LHCN-M2 (cell line): ENCODE measurements at places on chromosomes 16 and 17. TPM values are rescaled to one million over a fixed set of nuclear protein-coding genes. Genes with fewer than 3 reads are reported as not detected.

The DNAI2 gene
- total RNA-seq, result not detected in 2 replicates

The TBC1D3H gene
- not detected in 2 replicates for total RNA-seq

The ZG16B gene
- not detected in 2 replicates for total RNA-seq

DNA sequence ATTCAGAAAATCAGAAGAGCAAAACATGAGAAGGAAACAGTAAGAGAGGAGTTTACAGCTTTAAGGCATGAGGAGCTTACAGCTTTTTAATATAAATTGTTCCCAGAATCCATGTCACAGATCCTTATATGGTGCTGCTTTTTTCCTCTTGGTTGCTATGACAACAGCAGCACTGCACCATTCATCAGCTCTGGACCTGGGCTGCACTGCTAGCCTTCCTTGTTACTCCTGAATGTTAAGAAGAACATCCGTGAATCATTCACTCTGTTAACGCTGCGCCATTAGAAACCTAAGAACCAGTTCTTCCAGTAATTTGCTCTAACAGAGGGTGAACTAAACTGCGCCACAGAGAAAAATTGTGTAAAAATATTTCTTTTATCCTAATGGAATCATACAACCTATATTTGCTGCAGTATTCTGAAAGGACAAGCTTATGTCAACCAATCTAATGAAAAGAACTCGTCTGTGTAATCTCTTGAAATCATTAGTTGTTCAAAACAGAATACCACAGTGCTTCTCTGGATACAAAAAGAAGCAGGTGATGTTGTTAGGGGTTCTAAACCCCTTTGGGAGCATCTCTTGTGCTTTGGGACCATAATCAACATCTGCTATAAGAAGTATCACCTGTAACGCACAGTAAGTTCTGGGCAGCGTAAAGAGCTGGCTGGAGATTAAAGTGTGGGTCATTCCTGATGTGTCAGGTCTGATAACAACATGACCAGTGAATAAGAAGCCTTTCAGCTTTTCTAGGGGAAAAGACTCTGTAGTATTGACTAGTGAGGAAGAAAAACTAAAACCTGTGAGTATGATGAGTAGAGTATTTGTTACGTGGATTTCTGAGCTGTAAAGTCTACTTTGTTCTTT, 151.2 kb downstream of the TANC2 start:
- peak; percentile 42 for DNase-seq

DNA sequence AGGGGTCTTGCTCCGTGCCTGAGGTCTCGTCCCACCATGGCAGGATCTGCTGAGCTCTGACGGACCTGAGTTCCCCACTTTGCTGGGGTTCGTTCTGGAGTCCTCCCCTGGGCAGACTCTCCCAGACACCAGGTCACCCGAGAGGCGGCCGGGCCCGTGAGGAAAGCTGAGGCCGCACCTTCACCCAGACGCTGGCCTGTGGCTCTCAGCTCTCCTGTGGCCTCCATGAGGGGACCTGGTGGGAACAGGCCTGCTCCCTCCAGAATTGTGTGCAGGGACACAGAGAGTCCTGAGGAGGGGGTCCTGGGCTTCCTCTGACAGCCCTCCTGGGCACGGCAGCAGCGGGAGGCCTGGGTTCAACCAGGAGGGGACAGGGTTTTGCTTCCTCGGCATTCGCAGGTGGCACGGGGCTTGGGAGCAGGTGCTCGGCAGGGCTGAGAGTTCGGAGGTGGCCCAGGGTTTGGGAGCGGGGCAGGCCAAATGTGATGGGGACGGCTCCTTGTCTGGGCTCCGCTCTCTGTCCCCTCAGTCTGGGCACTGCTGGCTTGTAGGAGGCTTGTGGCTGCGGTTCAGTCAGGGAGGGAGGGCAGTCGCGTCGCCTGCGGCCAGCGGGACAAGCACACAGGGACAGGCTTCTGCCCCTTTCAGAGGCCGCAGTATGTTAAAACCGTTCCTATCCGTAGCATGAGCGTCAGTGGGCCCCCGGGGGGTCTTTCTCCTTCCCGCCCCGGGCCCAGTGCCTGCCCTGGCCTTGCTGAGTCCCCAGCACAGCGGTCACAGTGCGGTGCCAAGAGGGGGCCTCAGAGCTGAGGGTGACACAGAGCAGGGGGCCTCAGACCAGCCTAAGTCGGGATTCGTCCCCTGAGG, 8.1 kb upstream of the SNAI3 start:
- DNase-seq, result no peak
